ENCODE measurements at places on chromosomes 2 and 18.

- DNase-seq = no peak
Observed at GRCh38 chr2:148666555-148666954, 22.0 kb downstream of the EPC2 start.

GRCh38 chr2:96947949-96948833, 38.2 kb downstream of the FAM178B start:
- DNase-seq = no peak

GRCh38 chr2:226583715-226584114, 215.9 kb downstream of the IRS1 start:
- DNase-seq = no peak

- no peak for DNase-seq
Observed at GRCh38 chr2:26347286-26347865, 787 bp upstream of the ADGRF3 start.

- no peak for DNase-seq
Observed at GRCh38 chr2:213189001-213189899, 37.8 kb upstream of the IKZF2 start.

DNA sequence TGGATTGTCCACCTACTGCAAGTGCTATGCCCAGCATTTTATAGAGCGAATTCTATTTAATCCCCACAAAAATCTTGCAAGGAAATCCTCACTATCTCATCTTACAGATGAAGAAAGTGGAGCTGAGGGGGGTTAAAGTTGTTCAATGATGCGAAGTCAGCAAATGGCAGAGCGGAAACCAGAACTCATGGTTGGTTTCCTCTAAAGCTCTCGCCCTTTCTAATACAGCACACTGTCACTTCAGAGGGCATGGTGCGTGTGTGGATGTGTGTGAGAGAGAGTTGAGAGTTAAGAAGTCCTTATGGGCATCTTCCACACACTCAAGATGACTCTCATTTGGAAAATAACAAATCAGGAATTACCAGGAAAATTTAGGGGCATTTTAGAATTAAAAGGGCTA, 78.4 kb downstream of the TGFA start:
- DNase-seq = no peak

DNA sequence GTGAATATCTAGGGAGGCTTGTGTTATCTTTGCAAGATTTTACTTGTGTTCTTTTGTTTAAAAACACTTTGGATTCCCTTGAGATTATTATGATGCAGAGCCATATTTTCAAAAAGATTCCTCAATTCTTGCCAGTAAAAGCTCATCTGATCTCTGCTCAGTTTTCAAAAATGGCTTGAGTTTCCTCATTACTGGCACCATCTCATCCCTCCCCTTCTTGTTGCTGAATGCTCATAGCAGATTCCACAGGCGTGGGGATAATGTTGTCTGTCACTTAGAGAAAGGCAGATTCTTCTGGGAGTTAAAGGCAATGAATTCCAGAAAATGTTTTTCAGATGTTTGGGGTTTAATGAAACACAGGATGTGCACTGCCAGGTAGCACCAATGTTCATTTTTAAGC, 170.4 kb upstream of the TANK start:
- DNase-seq = no peak

- no peak for DNase-seq
Observed at GRCh38 chr18:32081881-32082280, 9.8 kb upstream of the RNF138 start.

DNA sequence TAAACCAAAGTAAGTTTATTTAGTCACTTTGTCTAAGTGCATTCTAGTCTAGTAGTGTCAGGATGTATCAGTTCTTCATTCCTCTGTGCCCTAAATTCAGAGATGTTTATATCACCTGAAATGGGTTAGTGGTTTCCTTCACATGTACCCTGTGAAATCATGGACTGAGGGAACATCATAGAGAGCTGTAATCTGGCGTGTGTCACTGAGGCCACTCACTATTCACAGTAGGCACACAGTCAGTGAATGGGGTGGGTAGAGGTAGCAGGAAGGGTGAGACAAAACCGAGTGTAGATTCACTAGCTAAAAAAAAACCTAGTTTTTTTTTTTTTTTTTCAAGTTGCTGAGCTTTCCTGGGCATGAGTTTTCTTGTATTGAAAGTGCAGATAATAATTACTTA, 5.6 kb downstream of the KIF5C start:
- DNase-seq = no peak

- no peak for DNase-seq
Observed at GRCh38 chr18:76363436-76364120, 131.5 kb downstream of the ZNF516 start.

DNA sequence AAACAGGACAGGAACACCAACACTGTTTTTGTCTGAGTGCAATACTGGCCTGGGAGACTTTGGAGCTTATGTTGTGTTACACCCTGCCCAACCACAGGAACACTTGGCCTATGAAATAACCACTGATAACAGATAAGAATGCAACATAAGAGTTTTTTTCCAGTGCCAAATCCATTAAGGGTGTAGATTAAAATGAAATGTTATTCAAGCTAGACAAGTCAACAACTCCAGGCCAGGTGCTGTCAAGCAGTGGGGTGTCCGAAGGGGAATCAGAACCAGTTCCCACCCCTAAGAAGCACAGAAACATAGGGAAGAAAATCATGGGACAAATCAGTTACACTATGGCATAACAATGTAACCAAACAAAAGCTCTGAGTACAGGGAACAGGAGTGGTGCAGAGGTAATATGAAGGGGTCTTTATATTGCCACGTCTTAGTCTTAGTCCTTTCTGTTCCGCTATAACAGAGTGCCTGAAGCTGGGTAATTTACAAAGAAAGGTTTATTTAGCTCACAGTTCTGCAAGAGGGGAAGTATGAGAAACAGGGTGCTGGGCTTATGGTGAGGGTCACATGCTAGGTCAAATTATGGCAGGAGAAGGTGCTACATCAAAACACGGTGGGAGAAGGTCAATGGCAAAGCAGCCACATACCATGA, 3.8 kb downstream of the AFG3L2 start:
- DNase-seq = no peak

- DNase-seq = no peak
Observed at GRCh38 chr2:134453973-134454372, 200.1 kb downstream of the MGAT5 start.

- DNase-seq = no peak
Observed at GRCh38 chr2:236179236-236180075, 11.3 kb upstream of the GBX2 start.

DNA sequence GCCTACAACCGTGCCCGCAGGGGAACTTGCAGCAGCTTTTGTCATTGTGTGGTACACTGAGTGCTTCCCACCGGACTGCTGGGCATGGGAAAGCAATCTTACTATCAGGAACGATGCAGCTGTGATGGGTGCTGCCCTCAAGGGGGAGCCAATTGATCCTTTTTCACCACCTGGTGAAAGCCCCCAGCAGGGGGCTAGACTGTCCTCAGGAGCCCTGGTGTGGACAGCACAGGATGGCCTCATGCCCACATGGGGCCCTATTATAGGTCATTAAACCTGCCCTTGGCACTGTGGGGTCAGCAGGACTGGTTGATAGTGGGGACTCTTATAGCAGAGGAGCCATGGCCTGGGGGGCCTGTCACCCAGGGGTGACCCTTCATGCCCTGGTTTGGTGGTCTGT, 172.2 kb downstream of the GLI2 start:
- no peak for DNase-seq

- DNase-seq = no peak
Observed at GRCh38 chr2:128716299-128716721, 397.6 kb upstream of the HS6ST1 start.

- no peak for DNase-seq
Observed at GRCh38 chr2:132813422-132813821, 143.4 kb upstream of the LYPD1 start.

DNA sequence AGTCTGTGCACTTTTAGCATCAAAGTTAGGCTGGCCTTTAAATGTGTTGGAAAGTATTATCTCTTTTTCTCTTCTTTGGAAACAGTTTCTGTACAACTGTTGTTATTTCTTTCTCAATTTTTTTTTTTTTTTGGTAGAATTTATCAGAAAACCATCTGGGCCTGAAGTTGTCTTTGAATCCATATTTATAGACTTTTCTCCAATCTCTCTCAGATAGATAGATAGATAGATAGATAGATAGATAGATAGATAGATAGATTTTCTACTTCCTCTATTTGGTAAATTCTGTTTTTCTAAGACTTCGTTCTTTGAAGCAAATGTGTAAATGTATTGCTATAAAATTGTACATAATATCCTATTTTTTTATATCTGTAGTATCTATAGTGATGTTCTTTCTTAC, 17.5 kb downstream of the DNAJC10 start:
- no peak for DNase-seq

DNA sequence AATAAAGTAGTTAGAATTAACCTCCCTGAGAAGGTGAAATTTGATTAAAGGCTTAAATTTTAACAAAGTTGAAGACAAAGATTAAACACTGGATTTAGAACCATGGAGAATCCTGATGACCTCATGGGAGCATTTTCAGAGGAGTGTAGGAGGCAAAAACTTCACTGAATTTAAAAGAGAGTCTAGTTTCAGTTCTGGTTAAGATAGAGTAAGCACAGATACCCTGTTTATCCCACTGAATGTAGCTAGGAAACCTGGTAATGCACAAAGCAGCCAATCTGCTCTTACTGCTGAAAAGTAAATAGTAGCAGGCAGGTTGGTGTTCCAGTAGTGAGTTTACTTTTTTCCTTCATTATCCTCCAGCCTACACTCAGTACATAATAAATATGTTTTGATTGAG, 654.9 kb upstream of the SYT4 start:
- DNase-seq = no peak

GRCh38 chr2:239286901-239287300, 113.9 kb downstream of the HDAC4 start:
- DNase-seq = no peak

GRCh38 chr2:138711812-138712211, 68.4 kb downstream of the NXPH2 start:
- DNase-seq = no peak

DNA sequence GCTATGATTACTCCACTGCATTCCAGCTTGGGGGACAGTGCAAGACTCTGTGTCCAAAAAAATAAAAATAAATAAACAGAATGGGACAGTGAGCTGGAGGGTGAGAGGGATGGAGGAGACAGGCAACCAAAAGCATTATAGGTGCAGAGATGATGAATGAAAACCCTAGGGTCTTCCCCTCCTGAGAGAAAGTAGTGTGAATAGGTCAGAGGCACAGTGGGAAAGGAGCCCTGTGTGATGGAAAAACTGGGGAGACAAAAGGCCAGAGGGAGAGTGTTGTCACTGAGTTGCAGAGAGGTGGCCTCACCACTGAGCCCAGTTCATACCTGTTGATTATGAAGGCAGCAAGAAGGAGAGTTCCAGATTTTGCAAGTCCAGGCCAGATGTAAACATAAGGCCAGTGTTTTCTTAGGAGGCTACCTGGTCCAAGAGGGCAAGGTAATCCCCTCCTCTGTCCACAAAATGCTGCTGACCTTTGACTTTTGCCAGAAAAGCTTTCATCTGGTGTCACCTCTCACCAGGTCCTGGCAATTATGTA, 17.6 kb upstream of the AGFG1 start:
- no peak for DNase-seq

GRCh38 chr2:75600461-75601011, 39.8 kb upstream of the EVA1A start:
- DNase-seq = no peak

- DNase-seq = no peak
Observed at GRCh38 chr2:200350850-200351285, 44.4 kb downstream of the SPATS2L start.

- no peak for DNase-seq
Observed at GRCh38 chr2:64086347-64087082, 57.7 kb downstream of the PELI1 start.

GRCh38 chr2:215371915-215372897, 60.3 kb downstream of the ATIC start:
- DNase-seq = no peak

- no peak for DNase-seq
Observed at GRCh38 chr18:42341423-42341822, 386.4 kb downstream of the PIK3C3 start.

- no peak for DNase-seq
Observed at GRCh38 chr2:19140463-19141208, 217.8 kb downstream of the OSR1 start.

DNA sequence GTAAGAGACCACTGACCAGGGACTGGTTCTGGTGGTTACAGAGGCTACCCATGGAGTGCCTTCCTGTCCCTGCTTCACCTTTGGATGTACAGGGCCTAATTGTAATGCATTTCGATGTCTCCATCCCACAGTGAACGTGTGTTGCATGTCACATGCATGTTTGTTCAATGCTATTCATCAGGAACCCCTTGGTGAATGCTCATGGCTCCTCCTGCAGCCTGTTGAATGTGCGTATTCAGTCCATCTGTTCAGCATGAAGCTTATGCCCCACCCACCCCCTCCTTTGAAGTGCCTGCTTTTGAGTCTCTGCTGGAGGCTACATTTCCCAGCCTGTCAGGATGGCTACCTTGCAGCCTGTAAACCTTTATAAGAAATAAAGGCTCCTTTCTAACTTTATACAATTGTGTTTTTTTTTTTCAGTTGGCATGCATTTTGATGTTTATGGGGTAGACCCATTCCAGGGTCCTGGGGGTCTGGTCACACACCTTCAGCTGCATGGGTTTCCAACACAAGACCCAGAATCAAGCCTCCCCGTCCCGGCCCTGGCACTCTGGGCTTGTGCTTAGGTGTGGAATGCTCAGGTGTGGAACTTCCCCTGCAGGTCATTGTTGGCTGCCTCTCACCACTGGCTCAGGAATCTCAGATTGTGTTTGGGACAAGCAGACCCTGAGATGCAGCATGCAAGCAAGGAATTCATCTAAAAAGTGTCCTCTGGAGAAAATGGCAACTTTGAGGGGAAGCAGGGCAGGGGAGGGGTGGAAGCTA, 238.8 kb upstream of the HDAC4 start:
- peak; percentile 1 for DNase-seq

- no peak for DNase-seq
Observed at GRCh38 chr2:129735576-129735975, 243.9 kb upstream of the RAB6C start.

DNA sequence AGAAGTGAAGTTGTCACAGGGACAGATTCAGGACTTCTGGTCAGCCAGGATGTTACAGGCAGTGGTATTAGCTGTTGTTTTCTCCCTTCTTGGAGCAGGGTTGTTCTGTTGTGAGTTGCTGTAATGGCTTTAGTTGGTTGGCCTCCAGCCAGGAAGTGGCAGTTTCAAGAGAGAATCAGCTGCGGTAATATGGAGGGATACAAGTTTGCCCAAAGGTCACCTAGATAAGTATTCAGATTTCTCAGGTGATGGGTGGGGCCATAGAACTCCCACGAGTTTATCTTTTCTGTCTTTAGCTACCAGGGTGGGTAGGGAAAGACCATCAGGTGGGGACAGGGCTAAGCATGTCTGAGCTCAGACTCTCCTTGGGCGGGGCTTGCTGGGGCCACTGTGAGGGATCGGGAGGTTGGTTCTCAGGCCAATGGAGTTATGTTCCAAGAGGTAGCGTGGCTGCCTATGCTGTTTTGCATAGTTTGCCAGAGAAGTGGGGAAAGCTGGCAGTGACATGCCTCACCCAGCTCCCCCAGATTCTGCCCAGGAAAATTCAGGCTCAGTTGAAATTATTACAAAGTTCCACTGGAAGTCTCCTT, 640.4 kb upstream of the CHAC2 start:
- DNase-seq = no peak

DNA sequence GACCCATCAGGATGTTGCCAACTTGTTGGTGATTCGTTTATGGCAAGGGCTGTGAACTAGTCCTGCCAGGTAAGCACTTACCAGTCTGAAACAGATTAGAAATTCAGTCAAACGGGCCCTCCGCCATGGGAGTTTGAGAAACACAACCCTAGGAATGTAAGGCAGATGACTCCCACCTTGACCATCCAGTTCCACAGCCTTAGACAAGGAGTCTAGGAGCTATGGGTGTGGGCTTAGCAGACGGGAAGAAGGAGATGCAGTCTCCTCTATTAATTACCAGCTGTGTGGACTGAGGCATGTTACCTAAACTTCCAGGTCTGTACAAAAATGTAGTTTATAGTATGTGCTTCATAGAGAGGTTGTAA, 319.4 kb upstream of the NCKAP5 start:
- no peak for DNase-seq
